ENCODE measurements at places on chromosomes 7 and 10. TPM values are rescaled to one million over a fixed set of nuclear protein-coding genes. Genes with fewer than 3 reads are reported as not detected.

DNA sequence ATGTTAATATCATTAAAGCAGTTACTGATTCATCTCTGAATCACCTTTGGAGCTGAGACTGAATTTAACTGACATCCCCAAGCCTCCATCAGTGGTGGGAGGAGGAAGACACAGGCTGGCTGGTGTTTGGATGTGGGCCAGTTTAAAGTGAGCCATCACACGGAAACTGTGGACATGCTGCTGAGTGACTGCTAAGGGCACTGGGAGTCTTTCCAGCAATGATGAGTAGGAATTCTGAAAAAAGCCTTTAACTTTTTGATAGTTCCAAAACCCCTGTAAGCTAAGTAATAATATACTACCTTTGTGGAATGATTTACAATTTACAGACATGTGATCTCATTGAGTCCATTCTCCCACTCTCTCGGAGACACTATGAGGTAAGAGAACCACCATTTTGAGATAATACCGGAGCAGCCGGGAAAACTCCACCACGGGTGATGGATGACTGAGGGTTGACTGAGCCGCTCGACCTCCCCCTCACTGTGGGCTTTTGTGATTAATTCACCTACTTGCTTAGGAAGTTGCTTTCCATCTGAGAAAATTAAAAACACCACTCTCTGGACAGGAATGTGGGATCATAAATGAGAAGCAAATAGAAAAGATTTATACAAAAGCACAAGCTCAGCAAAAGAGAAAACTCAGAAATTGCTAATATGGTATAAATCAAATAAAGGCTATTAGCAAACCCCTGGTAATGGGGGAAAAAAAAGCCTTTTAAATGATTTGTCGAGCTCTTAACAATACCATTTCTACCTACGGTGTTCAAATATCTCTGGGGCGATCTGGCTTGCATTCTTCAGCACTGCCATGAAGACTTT is 194.8 kb downstream of the FANK1 start:
- peak; percentile 97 for DNase-seq

DNA sequence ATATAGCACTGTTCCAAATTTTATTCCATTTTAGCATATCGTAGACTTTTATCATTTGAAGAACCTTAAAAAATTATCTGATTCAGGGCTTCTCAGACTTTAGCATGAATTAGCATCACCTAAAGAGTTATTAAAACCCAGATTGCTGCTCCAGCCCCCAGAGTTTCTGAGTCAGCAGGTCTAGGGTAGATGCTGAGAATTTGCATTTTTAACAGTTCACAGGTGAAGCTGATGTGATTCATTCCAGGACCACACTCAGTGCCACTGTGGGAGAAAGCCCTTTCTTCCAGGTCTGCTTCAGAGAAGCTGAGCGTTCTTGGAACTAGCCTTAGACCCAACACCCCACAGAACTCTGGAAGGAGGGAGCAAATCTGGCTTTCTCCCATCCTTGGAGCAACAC is 174.1 kb upstream of the YAE1 start:
- no peak for DNase-seq

DNA sequence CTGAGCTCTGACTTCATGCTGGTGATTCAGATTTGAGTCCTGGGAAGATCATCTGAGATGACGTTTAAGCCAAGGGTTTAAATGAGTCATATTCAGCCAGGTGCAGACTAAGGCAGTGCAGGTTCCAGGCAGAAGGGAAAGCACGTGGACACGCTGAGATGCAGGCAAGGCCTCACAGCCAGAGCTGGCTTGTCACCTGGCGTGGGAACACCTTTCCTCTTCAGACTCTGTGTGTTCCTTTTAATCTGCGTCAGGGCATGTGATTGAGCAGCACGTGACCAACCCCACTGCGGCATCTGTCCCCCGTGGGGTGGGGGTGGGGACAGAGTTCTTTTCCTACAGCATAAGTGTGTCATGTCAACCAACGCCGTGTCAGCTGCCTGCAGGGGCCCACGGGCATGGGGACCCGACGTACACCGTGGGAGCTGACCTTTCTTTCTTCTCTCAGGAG is 10.7 kb upstream of the IDI2 start:
- peak; percentile 44 for DNase-seq

GRCh38 chr7:108396080-108396479 is 60.2 kb downstream of the NRCAM start:
- no peak for DNase-seq

GRCh38 chr10:28316696-28317095 is 13.8 kb upstream of the MPP7 start:
- DNase-seq, result peak; percentile 61

DNA sequence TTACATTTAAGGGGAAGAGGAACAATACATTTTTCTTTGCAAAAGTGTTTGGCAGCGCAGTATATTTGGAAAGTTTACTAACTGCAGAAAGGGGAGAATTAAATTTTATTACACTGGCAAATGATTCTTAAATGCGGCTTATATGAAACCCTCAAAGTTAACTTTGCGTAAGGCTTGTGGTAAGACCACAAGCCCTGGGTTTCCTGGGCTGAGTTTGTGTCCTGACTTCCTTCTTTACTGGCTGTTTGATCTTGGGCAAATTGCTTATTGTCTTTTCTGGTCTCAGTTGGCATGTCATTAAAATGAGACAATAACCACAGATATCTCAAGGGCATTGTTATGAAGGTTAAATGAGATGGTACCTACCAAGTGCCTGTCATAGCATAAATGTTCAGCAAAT is 106.8 kb downstream of the GLRX3 start:
- DNase-seq, result no peak

- DNase-seq, result no peak
These were observed 69.4 kb downstream of the KIAA1217 start for GRCh38 chr10:24278176-24278889.

DNA sequence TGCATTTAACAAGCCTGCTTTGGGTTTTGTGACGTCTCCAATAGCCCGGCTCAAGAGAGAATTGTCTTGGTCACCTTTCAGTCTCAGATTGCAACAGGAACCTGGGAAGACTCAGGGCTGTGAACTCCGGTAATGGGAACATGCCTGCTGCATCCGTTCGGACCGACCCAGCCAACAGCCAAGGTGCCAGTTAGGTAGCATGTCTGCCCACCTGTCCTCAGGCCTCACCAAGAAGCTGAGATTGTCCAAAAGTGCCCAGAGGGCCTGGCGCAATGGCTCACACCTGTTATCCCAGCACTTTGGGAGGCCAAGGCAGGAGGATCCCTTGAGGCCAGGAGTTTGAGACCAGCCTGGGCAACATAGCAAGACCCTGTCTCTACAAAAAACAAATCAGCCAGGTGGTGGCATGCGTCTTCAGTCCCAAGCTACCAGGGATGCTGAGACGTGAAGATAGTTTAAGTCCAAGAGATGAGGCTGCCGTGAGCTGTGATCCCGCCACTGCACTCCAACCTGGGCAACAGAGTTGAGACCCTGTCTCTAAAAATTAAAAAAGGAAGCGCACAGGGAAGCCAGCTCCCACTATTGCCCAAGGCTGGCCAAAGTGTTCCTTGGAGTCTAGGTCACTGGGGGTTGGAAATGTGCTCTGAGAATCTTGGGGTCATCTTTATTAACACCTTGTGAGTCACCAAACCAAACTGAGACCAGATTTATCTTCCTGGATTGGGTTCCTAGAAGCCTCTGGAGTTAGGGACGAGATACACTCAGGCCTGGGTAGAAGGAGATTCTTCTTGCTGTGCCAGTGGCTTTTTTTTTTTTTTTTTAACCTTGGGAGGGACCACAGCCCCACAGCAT is 26.9 kb downstream of the BAG3 start:
- DNase-seq, result peak; percentile 48

DNA sequence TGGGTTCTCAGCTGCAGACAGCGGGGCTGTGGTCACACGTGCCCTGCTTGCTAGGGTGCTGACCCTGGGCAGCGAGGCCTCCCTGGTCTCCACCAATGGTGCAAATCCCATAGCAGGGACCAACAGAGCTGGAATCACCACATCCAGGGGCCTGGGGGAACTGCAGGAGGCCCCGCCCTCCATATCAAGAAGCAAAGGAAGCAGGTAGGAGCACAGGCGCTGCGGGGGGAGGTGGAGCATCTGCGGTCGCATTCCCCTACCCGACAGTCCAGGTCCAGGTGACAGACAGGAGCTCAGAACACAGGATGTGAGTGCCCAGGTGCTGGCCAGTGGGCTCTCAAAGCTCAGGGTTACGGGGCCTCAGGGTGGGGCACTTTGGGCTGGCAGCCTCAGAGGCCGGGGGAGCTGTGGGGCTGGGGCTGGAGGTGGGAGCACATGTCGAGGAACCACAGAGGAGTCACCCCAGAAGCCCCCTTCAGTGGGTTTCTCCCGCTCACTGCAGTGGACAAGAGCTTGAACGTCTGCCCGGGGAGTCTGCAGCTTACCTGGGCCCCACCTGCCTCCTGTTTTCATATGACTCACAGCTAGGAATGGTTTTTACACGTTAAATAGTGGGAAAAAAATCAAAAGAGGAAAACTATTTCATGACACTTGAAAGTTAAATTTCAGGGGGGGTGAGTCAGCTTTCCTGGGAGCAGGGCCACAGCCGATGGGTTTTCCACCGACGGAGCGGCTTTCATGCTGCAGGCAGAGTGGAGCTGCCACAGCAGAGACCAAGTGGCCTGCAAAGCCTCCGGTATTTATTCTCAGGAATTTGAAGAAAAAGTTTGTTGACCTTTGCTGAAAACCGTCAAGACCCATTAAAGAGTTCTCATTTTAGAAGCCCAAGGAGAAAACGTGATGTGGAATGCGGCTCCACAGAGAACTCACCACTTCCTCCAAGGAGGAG is 148.7 kb upstream of the PPP2R2D start:
- no peak for DNase-seq

- no peak for DNase-seq
These were observed 531.7 kb downstream of the DNAJB9 start for GRCh38 chr7:109101332-109101731.

- no peak for DNase-seq
These were observed 4.0 kb downstream of the CRCP start for GRCh38 chr7:66118603-66119002.

DNA sequence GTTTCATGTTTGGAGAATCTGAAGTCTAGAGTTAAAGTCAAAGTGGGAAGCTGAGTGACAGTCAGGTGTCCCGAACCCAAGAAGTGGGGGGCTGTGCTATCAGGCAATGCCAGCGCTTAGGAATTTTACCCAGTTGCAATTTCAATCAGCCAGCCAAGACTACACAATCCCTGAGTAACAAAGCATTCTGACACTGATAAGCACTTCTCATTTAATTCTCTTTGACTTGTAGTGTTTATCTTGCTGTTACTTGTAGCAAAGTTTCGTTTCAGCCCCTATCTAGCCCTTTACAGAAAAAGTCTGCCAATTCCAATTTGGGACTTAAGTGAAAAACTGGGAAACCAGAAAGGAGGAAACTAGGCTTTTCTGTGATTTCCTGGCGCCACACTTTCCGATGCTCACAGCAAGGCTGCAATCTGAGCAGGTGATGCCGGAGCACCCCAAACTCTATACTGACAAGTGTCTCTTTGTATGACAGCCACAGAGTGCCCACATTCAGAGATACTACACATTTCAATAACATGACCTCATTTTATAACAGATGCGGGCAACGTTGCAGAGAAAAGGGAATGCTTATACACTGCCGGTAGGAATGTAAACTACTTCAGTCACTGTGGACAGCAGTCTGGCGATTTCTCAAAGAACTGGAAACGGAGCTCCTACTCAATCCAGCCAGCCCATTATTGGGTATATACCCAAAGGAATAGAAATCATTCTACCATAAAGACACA is 61.0 kb downstream of the ITIH5 start:
- no peak for DNase-seq

- DNase-seq, result peak; percentile 36
These were observed 49.6 kb downstream of the MPP7 start for GRCh38 chr10:28253169-28253785.

DNA sequence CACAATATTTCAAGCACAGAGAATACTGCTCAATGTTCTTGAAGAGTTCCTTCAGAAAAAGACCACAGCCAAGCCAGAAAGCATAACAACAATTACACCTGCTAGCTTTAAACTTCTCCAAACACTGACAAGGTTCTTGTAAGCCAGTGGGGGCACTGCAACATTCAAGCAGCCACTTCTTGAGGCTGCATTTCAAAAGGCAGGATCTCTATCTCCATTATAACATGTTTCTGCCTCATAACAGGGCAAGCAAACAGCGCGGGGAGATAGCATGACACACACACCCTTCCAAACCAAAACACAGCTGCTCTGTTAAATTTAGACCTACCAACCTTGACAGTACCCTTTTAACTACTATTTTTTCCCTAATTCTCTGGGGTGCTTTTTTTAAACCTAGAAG is 30.8 kb downstream of the CHCHD3 start:
- DNase-seq, result peak; percentile 21

DNA sequence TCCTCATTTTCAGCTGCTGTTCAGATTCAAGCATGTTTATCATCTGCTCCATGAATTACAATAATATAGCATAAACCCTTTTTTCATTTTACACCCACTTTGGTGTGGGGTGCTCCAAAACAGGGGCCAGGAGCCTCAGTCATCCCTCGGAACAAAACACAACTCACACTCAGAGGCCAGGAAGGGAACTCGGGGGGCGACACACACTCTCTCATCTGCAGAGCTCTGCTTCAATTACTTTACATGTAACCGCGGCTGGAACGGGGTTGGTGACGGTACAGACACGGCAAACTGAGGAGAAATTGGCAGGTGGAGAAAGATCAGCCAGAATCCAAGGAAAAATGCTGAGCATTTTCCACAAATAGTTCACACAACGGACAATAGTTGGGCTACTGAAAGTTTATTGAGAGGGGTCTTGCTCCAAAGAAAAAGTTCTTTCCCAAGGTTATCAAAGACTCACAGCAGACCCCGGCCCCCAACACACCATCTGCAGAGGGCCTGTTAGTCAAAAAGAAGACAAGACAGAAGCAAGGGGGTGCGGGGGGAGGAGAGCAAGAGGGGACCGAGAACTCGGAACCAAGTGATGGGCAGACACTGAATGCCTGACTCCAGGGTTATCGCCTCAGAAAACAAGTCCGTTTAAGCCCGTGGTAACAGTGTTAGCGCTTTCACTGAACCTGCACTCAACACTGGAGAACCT is 20.5 kb downstream of the DIP2C start:
- no peak for DNase-seq

GRCh38 chr10:33115738-33116719 is 158.0 kb upstream of the ITGB1 start:
- DNase-seq, result peak; percentile 63

- DNase-seq, result no peak
These were observed 375.8 kb downstream of the HGF start for GRCh38 chr7:81394029-81394428.

The MAPK8 gene
- 54.2 TPM for polyA plus RNA-seq

The ALOX5 gene
- not detected for polyA plus RNA-seq

The RALA gene
- 82.8 TPM for polyA plus RNA-seq

The GATA3 gene
- not detected for polyA plus RNA-seq

The TACC2 gene
- polyA plus RNA-seq, result 14.9 TPM

The CPED1 gene
- polyA plus RNA-seq, result 12.4 TPM

The TYW1B gene
- 0.98 TPM for polyA plus RNA-seq

The RAB11FIP2 gene
- polyA plus RNA-seq, result 9.0 TPM

The MSS51 gene
- polyA plus RNA-seq, result 0.28 TPM

All from GM23248 (cell line).